Calu3 (cell line): ENCODE measurements at places on chromosomes 12 and 14.
A peak's percentile ranks its signal among the peaks of the same experiment; 100 is the strongest.

GRCh38 chr14:84167026-84167425 lies 1362.9 kb upstream of the FLRT2 start:
- no peak for DNase-seq

DNA sequence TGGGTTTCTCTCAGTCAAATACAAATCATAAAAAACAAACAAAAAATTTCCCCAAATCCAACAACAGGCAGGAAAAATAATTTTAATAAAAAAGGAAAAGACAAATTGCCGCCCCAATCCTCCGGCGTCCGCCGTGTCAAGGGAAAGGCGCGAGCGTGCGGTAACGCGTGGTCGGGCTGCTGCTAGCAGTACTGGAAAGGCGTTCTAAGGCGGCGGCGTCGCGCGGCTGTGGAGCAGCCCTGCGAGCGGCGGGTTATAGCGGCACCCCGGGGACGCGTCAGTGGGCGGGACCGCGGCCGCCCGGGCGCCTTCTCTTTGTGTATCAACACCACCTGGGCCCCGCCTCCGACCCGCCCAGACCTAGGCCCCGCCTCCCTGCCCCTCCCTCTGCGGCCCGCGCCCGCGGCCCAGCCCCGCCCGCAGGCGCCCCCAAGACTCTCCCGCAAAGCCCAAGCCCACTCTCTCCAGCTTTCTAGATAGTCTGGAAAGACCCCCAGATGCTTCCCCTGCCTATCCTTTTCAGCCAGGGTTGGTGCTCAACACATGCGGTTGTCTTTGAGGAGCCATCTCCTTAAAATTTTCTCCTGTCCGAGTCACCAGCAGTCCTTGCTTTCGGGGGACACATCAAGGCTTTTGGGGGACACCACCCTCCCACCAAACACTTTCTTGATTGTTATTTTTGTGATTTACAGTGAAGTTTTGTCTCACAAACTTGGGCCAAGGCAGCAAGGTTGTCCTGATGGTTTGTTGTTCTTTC lies at the start of gene SLC38A2:
Gene SLC38A2 (minus strand): TSS at position 230 of the 757 bp plus-strand sequence. CDS start 1,480 bp downstream, outside the sequence.
- DNase-seq = peak; percentile 95

DNA sequence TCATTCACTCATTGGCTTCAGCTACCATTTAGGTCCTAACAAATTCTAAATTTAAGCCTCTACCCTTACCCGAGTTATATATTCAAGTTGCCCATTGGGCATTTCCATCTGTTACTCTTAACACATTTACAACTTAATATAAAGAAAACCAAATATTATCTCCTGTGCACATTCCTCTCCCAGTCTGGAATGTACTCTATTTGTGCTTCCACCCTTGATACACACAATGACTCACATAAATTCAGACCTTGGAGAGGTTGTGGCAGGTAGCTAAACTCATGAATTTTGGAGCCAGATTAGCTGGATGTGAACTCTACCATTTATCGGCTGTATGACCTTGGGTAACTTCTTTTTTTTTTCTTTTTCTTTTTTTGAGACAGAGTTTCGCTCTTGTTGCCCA lies 51.1 kb downstream of the BRMS1L start:
- DNase-seq = no peak

DNA sequence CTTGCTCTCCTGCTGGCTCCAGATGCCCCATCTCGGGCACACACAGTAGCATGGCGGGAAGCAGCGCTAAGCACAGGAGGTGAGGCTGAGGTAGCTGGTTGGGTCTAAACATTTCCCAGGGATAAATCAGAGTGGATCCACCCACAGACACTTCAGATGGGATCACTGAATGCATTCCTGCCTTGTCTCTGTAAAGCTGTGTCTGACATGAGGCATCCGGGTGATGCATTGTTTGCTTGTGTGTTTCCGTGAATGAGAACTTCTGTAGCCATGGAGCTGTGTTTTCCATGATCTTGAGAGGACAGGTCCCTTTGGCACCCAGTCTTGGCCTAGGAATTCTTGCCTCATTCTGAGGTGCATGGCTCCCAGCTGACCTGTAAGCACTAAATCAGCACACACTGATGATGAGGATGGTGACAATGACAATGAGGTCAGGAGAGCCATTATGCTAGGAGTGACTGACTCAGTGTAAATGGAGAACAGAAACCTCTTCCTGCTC lies 6.7 kb upstream of the KRT75 start:
- DNase-seq = no peak

DNA sequence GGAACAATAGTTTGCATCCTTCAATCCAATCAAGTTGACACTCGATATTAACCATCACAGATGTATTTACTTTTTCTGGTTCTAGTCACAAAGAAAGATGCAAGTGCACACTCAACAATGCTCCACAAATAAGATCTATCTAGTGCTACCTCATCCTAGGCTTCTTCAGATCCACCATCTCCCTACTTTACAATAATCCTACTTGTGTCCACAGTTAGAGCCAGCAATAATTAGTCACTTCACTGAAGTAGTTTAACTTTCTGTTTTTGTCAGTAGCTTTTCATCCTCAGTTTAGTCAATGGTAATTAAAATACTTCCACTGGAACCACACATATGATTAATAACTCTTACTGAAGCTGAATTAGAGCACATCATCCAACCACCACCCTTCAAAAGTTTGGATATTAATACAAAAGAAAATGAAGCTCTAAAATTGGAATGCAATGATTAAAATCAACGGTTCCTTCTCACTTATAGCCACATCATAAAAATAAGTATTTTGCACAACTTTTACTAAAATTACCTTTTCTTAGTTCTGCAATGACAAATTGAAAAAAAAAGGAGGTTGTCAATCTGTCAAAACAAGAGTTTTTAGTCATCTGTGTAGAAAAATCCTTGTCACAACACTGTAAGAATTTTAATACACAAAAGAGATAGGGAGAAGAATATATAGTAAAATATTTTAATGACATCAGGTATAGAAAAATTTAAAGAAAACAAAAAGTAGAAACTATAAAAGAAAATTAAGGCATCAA lies 28.2 kb upstream of the SNRPF start:
- DNase-seq = no peak

DNA sequence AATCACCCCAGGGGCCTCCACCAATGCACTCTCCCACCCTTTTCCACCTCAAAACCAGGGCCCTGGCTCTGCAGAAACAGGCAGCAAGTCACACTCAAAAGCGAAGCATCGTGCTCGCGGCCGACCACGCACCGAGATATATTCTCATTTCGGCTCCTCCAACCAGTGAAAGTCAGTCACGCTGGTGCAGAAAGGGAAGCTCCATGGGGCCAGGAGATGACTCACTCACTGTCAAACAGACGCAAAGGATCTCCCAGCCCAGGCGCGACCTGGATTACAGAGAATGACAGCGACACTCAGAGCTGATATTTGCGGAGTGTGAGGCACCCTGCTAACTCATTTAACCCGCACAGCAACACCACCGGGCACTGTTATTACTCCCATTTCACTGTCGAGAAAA lies 173.6 kb downstream of the CALM1 start:
- DNase-seq = no peak

DNA sequence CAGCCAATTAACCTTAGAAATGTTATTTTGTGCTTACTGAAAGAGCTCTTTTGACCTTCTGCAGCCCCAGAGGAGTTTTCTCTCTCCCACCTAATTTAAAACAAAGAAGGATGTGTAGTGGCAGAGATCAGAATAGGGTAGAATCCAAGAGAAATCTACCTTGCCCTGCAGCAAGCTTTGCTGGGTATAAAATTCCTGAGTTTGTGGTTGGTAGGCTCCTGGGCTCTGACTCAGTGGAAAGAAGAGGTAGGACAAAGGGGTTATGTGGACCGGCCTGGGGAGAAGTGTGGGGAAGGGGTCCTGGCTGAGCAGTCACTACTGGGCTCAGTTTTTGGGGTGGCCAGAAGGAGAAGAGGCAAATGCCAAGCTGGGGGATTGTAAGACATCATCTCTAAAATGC lies 46.8 kb downstream of the IRF2BPL start:
- no peak for DNase-seq

- DNase-seq = no peak
These were observed 831 bp upstream of the RPS6KA5 start for GRCh38 chr14:91061056-91061887.

DNA sequence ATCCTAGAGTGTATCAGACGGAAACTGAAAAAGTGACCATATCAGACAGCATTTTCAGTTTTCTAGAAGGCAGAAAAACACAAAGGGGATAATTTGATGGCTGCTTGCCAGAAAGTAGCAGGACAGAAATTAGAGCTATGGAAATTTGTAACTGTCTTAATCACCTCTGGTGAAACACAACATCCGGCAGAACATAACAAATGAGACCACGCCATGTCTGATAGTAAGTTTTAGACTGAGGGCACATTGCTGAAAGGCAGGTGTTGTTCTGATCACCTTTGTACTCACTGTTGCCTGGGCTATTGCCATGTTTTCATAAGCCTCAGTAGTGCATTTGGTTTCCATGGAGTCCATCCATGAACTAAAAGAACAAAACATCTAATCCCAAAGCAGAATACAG lies 290.3 kb downstream of the PAWR start:
- DNase-seq = no peak

DNA sequence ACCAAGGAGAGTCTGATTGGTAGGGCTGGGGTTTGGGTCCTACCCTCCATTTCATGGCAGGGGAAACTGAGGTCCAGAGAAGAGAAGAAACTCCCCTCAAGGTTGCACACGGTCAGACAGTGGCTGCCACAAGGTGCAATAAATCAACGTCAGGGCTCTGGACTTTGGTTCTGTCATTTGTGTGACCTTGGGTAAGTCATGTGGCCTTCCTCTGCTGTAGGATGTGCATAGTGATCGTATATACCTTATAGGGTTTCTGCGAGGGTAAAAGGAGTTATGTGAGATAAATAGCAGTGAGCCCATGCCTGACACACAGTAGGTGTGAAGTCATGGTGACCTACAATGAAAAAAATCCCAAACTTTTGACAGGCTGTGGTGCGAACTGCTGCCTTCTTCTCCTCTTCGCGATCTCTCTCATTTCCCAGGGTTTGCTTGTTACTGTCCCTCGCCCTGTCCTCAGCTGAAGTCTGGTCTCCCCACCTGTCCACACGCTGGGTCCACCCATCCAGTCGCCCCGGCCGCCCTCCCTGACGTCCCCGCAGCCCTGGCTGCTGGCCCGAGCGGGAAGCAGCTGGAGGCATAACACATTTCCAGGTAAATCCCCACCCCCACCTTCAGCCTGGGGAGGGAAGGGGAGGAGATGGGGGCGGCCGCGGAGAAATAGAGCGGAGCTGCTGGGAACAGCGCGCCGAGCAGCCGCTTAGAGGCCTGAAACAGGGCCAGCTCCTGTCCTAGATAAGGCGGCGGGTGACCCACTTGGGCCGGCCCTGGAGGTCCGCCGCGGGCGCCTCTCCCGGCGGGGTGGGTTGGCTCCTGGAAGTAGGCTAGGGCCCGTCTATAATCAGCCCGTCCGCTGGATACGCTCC lies 1.8 kb upstream of the FAM222A start:
- DNase-seq = no peak

GRCh38 chr14:61326847-61327246 lies 5.5 kb downstream of the PRKCH start:
- peak; percentile 66 for DNase-seq

GRCh38 chr14:69288956-69289705 lies 29.2 kb downstream of the GALNT16 start:
- DNase-seq = no peak

GRCh38 chr14:103199124-103199523 lies 75.9 kb downstream of the TNFAIP2 start:
- no peak for DNase-seq

DNA sequence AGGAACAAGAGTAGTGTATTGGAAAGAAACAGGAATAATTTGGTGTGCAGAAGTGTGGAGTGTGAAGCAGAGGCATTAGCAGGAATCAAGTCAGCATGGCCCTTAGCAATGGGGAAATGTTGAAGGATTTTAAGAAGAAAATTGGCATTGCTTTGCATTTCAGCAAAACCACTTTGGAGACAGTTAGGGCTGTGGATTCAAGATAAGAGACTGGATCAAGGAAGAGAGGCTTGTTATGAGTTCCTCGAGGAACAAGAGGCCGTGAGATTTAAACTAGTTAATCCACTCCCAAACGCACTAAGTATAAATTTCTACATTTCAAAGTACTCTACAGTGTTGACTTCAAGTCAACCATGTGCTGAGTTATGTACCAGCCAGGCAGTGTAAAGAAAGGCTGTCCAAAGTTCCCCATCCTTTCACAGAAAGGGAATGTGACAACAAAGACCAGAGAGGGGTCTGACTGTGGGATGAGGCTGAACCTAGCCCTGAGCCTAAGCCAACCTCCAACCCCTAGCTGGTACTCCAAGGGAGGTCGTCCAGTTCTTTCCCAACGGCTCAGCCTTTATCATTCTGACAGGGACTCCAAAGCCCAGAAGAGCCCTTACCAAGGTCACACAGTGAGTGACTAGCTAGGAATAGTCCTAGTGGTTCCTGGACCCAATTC lies 91.2 kb upstream of the BMP4 start:
- DNase-seq = no peak

DNA sequence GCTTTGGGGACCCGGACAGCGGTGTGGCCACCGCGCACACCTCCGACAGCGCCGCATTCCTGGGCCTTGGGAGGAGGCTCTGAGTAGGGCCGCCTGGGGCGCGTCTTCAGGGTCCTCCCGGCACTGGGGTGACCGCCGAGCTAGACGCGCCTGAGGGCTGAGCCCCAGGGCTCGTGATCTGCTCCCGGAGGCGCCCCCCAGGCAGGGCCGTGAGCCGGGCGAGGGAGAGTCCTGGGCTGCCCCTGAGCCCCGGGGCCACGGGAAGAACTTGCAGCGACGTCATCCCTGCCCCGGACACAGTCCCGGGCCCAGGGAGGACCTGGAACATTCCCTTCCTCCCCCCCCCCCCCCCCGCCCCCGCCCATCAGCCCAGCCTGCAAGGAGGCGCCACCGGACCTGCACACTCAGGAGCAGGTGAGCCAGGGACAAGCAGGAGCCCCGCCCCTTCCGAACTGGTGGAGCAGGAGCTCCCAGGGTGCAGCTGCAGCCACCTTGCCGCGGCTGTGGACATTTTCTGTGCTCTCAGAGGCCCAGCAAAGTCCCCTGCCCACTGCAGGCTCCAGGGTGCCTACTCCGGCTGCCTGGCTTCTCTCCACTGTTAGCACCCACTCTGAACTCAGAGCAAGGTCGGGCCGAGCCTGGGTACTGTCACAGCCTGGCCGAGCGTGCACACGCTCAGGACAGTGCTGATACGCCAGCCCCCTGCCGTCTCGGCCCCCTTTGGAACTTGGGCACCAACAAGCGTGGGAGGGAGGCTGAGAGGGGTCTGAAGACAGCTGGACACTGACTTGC lies 50.7 kb downstream of the A2M start:
- peak; percentile 93 for DNase-seq

GRCh38 chr14:66111891-66112290 lies 374.3 kb upstream of the CCDC196 start:
- no peak for DNase-seq

- no peak for DNase-seq
These were observed 54.3 kb downstream of the BMP4 start for GRCh38 chr14:53902307-53902706.

DNA sequence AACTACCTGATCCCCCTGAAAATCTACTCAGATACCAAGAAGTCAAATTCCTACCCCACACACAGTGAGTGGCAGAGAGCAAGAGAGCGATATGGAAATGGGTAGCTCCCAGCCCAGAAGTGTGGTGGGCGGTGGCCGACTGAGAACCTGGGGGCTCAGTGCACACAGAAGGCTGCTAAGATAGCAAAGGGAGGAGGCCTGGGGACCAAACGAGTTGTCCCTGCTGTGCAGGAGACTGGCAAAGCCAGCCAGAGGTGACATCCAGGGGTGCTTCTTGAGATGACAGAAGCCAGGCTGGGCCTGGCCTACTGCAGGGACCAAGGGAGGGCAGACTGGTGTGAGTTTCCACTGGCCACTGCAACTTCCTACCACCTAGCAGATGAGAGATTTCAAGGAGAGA lies 52.9 kb downstream of the VWF start:
- DNase-seq = no peak

GRCh38 chr14:96285667-96286066 lies 29.7 kb downstream of the BDKRB1 start:
- DNase-seq = no peak

GRCh38 chr14:88276923-88277596 lies 46.0 kb downstream of the KCNK10 start:
- no peak for DNase-seq
